Left ventricle myocardium superior (tissue), 1 donor: ENCODE measurements at places on chromosomes 5 and 9.

DNA sequence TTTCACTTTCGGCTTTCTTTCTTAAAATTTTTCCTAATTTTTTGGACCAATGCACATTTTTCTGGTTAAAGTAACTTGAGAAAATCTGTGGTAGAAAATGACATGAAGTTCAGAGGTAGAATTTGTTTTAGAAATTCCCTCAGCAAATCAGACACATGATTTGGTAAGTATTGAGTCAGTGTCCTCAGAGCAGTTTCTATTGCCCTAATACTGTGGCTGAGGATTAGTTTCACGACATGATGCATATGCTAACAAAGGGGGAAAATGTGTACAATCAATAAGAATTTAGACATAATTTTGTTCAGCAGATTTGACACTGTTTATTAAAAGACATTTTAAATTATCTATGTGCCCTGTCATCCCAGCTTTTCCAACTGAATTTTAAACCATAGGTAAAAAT is 56.2 kb upstream of the GCNT4 start:
- DNase-seq: no peak

GRCh38 chr5:150731669-150732242 is 27.1 kb downstream of the DCTN4 start:
- no peak for DNase-seq

DNA sequence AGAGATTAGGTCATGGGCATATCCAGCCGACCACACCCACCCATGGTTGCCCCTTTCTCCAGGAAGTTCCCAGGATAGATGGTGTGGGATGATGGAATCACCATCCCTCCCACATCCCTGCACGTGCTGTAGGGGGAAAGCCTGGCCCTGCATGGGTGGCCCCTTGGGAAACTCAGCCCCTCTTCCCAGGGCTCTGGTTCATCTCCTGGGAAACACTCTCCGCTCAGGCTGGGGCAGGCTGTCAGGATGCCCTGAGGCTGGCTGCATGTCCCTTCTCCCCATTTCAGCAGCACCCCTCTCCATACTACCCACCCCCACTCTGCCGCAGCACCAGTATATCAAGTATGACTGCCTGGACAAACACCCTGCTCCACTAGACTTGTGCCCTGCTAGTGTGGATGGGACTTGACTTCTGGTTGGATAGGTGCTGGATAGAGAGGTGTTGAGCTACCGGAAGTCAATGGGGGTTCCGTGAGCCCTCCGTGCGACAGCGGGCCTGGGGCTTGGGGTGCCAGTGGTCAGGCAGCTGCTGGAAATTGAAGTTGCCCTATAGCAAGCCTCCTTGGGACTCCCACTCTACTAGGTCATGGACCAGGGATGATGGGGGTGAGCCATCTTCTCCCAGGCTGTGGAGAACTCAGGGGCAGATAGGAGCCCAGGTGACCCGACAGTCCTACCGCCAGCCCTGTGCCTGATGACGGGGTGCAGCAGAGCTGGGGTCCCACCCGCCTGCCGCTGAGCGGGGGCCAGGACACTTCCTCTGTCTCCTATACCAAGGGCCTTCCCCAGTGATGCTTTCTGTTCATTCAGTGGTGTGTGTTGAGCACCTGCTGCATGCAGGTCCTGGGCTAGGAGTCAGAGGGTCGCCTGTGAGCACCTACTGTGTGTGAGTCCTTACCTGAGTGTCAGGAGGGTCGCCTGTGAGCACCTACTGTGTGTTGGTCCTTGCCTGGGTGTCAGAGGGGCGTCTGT is 69.4 kb upstream of the COL5A1 start:
- DNase-seq: peak; percentile 23

DNA sequence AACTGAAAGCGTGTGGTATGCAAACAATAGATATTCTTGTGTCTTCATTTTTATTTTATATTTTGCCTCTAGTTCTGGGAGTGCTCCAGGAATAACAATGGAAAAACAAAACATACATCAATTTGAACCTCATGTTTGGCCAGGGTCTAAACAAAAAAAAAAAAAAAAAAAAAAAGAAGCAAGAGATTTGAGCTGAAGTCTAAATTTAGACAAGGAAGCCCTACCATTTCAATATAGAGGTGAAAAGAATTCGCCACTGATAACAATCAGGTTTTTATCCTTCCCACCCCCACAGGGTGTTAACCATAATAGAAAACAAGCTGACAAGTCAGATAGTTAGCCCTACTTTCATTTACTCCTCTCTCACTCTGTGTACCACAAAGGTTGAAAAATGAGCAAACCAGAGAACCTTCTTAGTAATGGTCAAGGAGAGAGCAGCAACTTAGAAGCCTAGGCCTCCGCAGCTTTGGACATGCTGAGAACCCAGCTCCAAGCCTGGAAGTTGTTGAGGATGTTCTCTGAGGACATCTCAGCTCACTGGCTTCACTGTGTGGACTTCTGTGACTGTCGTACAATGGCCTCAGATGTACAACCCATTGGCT is 118.2 kb upstream of the HMHB1 start:
- DNase-seq: no peak

GRCh38 chr5:127290946-127291693 is 524 bp downstream of the MEGF10 start:
- no peak for DNase-seq

- DNase-seq: no peak
These were observed 19.4 kb upstream of the RECK start for GRCh38 chr9:36017278-36017677.

DNA sequence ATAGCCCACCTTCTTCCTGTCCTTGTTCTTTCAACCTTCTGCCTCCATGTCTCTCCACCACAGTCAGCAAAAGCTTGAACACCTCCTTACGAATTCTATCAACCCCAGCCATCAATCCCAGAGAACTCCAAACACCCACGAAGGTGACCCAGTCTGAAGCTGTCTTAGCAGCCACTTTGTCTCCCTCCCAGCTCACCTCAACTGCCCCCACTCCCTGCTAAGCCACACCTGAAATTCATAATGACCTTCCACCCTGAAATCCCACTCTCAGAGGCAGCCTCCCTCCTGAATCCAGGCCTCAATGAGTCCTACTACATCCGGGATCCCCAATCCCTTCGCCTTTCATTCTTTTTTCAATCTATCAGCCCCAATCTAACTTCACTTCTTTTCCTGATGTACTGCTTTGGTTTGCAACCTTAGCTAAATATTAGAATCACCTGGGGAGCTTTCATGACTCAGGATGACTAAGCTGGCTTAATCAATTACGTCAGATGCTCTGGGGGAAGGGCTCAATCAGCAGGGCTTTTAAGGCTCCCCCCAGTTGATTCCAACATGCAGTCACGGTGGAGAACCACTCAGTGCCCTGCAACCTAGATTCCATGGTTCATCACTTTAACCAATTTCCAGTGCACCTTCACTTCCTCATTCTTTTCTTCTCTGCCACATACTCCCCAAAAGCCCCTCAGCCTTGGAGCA is 32.2 kb downstream of the BHMT start:
- no peak for DNase-seq

- DNase-seq: no peak
These were observed 395 bp downstream of the IL33 start for GRCh38 chr9:6216002-6216401.

- DNase-seq: no peak
These were observed 14.6 kb downstream of the ZNF883 start for GRCh38 chr9:112997236-112997941.

DNA sequence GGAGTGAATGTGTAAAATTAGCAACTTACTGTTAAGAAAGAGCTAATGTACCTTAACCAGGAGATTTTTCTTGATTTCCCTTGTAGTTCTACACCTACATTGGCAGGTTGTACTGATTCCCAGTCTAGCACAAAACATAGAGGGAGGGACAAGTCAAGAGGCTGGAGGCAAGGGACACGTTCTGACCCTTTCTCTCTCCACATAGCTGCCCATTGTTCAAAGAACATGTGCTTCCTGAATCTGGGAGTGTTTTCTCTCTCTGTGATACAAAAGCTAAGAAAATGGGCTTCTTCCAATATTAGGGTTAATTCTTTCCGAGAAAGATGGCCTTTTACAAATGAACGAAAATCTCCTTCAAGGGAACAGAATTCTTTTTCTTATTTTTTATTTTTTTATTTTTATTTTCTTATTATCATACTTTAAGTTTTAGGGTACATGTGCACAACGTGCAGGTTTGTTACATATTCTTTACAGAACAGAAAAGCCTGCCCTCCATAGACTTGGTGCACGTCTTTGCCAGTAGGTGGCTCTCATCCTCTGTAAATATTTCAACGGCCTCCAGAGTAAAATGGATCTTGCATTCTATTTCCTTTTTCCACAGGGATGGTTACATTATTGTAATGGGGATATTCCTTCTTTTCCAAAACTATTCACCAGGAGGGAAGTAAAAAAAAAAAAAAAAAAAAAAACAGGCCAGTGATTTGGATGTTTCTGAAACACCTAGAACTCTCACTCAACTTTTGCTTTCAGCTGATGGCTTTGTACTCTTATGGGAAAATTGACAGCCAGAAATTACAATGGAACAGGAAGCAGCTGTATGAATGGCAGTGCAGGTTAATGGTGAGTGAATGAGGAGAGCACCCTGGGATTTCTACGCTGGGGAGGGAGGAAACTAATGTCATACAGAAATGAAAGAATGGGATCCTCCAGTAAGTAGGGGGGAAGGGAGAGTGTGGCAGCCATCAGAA is 13.1 kb upstream of the IFNA5 start:
- DNase-seq: peak; percentile 21

- no peak for DNase-seq
These were observed 239.7 kb downstream of the GADD45G start for GRCh38 chr9:89844535-89844934.

DNA sequence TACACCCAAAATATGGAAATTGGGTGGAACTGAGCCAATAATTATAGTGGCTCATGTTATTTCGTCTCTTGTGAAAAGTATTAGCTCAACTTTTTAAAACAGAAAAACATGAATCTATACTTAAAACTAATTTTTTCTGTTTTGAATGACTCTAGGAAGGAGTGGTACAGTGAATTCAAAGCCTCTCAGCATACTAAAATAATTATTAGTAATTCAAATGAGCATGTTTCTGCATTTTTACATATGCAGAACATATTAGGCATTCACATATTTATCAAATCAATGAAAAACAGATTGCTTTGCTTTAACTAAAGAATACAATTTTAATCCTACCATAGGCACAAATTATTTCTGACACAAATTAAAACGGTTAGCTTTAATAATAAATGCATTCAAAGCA is 54.3 kb downstream of the CSNK1A1 start:
- DNase-seq: no peak

DNA sequence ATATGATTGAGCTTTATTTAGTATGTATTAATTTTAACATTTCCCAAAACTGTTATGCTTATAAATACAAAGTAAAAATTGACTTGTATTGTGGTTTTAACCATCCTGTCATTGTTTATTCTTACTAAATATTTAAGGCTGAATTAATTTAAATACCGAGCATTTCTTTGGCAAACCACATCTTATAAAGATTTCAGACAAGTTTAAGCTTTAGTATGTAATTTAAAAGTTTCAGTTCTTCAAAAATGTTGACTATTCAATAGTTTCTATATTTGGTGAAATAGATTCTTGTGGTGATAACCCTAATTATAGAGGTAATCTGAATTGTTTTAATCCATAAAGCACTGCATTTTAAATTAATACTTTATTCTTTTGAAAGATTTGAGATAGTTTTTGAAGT is 65.5 kb downstream of the CCNH start:
- DNase-seq: no peak

DNA sequence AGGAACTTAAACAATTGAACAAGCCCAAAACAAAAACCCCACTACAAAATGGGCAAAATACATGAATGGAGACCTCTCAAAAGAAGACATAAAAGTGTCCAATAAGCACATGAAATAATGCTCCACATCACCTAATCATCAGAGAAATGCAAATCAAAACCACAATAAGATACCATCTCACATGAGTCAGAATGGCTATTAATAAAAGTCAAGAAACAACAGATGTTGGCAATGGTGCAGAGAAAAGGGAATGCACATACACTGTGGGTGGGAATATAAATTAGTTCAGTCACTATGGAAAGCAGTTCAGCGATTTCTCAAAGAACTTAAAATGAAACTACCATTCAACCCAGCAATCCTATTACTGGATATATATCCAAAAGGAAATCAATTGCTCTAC is 337.4 kb upstream of the GRIA1 start:
- no peak for DNase-seq

GRCh38 chr5:95731571-95732554 is 727 bp downstream of the RHOBTB3 start:
- peak; percentile 74 for DNase-seq

DNA sequence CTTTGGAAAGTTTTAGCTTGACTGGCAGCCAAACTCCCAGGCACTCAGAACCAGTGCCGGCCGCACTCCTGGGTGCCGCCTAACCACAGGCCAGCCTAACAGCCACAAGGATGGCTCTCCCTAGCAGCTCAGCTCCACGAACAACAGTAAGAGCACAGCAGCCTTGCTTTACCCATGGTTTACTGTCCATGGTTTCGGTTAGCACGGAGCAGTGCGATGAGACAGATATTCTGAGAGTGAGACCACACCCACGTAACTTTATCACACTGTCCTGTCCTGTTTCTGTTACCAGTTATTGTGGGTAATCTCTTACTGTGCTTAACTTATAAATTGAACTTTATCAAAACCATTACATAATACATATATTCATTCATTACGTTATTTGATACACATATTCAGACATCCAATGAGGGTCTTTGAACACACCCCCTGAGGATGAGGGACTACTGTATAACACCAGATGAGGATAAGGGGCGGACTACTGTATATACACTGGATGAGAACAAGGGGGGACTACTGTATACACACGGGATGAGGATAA is 12.4 kb downstream of the CLPTM1L start:
- no peak for DNase-seq

DNA sequence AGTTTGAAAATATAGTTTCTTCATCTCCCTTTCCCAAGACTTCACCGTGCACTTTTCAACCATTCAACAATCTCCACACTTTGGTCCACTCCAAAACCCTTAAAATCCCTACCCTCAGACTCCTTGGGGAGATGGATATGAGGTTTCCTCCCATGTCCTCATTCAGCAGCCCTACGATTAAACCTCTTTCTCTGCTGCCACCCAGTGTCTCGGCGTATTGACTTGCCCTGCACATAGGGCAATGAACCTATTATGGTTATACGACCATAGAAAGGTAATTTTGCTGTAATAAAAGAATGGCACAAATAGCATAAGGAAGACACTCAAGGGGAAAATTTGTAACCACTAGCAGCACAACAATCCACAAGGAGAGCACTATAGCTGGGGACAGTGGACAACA is 803.5 kb downstream of the TLE1 start:
- DNase-seq: peak; percentile 29

- DNase-seq: no peak
These were observed 9.5 kb downstream of the CAVIN4 start for GRCh38 chr9:100587375-100587774.

DNA sequence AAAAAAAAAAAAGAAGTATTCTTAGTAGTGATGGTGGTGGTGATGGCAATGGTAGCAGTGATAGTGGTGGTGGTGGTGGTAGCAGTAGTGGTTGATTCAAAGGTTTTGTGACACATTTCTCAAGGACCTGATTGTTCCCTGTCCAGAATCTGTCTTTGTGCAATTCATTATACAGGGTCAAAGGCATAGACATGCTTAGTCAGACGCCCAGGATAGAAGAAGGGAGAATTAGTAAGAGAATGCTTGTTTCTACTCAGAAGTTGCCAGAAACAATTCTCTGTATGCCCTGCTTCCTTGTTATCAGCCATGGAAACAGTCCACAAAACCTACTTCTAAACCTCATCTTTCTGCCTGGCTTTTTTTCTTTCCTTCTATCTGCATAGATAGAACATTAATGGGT is 89.4 kb downstream of the SLC44A1 start:
- no peak for DNase-seq

- no peak for DNase-seq
These were observed 21.8 kb downstream of the WHRN start for GRCh38 chr9:114483499-114483898.
